ENCODE measurements at places on chromosomes 5 and 9. TPM values are rescaled to one million over a fixed set of nuclear protein-coding genes. Genes with fewer than 3 reads are reported as not detected.
A peak's percentile ranks its signal among the peaks of the same experiment; 100 is the strongest.

LCN1 gene
- total RNA-seq: not detected

FIBCD1 gene
- total RNA-seq: 2.5 TPM

PHYHD1 gene
- total RNA-seq: 32.6 TPM

PCDHA3 gene
- total RNA-seq: 0.50 TPM

DNA sequence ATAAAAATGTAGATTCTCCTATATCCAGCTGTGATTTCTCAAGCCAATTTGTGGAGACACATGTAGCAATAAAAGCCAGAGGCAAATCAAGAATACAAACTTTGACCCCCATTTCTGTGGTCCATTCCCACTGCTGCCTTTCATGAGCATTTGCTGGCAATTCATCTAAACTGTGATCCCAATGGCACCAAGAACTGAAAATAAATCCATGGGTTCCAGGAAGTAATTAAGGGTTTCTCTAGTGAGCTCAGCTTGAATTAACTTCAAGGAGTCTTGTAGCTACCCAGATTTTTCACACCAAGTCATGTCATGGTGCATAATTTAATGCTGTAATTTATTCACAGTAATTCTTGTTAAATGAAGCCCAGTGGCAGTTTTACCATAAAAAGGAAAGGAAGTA, 145.0 kb upstream of the SMC2 start:
- H3K27me3 ChIP-seq: no peaks in the 10 kb centered on the region
- no peak overlapping the region for H3K4me3 ChIP-seq
- DNase-seq: no peak

GRCh38 chr9:131020388-131020787, 11.4 kb downstream of the LAMC3 start:
- H3K27ac ChIP-seq: no peak overlapping the region
- peaks cover 44% of the 10 kb centered on the region for H3K27me3 ChIP-seq
- H3K36me3 ChIP-seq: no peaks in the 10 kb centered on the region
- DNase-seq: no peak
- H3K4me1 ChIP-seq: no peaks in the 10 kb centered on the region

DNA sequence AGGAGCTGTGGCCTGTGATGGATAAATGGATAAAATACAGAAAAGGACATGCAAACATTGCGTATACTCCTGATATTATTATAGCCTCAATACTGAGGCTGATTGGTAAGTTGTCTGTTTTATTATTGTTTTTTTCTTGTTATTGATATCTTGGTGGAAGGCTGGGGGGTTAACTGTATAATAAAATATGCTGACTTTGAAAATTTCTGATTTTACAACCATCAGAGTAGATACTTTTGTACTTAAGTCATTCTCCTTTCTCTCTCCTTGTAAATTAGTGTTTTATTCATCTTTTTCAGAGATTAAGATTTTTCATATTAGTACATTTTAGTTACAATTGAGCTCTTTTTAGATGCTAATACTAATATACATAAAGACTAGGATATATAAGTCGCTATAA, 53.5 kb downstream of the ICE1 start:
- no peak overlapping the region for H3K4me3 ChIP-seq
- H3K4me1 ChIP-seq: no peaks in the 10 kb centered on the region
- no peaks in the 10 kb centered on the region for H3K36me3 ChIP-seq
- DNase-seq: no peak

- no peak overlapping the region for H3K27ac ChIP-seq
- H3K4me1 ChIP-seq: peaks cover 68% of the 10 kb centered on the region
- H3K36me3 ChIP-seq: no peaks in the 10 kb centered on the region
- H3K4me3 ChIP-seq: peak overlapping the region; percentile 11
- H3K27me3 ChIP-seq: no peaks in the 10 kb centered on the region
Measured at GRCh38 chr5:138370537-138370936, 18.1 kb downstream of the KDM3B start.

- H3K36me3 ChIP-seq: no peaks in the 10 kb centered on the region
- DNase-seq: no peak
- no peaks in the 10 kb centered on the region for H3K4me1 ChIP-seq
- H3K4me3 ChIP-seq: no peak overlapping the region
- no peaks in the 10 kb centered on the region for H3K27me3 ChIP-seq
Measured at GRCh38 chr9:110440796-110441195, 103.1 kb upstream of the TXNDC8 start.

Data from left lung (tissue), 14 donors.